Hypothalamus (tissue), 51 donors: ENCODE measurements at places on chromosomes 6 and 20.

DNA sequence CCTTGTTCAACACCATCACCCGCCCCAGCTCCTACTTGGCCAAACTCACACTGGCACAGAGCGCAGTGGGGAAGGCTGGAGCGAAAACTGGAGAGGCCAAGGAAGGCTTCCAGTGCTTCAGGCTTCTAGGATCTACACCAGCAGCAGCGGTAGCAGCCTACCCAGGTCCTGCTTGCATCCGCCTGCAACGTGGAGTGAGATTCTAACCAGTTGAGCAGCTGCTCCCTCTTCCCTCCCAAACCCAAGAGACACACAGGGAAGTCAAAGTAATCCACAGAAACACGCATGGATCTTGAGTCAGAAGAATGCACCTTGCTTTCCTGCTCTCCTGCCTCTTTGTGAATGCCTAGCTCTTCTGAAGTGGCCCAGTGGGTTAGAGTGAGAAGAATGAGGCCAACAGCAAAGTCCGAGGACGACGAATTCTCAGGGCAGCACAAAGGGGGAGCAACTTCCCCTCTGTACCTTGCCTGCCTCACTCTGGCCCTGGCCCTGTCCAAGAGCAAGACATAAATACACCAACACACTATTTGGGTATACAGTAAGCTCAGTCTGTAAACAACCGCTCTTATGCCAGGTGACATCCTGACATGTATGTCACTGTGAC is 95.9 kb upstream of the FOXQ1 start:
- no peak for DNase-seq

DNA sequence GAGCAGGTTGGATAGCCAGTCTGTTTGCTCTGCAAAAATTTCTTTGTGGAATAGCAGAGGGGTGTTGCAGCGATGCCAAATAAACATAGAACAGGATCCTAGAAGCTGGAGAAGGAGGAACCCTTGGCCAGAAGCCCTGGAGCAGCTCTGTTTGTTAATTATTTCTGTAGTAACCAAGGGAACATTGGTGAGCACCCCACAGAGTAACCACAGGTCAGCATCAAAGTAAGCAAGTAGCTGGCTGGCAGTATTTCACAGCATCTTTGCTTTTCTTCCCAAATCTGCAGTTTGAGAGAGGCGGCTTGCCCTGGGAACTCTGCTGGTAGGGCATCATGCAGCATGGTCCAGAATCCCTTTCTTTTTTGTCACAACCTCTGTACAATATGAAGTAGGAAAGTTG is 12.7 kb upstream of the APMAP start:
- peak; percentile 57 for DNase-seq

DNA sequence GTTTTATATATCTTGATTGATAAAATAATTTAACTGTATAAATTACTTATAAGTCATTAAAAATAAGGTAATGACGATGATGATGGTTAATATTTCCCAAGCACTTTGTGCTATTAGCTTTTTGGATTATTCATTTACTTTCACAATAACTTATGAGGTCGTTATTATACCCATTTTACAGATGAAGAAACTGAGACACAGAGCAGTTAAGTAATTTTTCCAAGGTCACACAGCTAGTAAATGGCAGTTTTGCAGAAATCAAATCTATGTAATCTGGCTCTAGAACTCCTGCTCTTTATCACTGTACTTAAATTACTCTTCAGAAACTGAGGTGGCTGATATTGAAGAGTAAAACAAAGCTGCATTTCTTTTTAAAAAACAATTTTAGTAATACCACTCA is 18.2 kb downstream of the NOL7 start:
- DNase-seq, result no peak

DNA sequence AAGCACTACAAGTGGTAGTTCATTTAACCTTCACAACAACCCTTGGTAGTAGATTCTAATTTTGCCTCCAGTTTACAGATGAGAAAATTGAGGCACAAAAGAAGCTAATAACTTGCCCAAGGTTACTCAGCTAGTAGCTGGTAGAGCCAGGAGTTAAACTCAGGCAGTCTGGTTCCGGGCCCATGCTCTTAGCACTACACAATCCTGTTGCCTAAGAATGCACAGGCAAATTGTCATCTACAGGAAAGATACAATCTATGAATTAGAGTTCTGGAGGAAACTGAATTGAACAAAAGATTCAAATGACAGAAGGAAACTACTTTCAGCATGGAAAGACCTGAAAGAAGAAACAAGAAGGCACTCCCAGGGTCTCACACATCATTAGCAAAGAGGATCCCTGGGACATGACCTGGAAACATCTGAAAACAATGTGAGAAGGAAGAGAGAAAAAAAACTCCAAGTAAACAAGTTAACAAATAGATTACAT is 56.8 kb downstream of the ZHX3 start:
- DNase-seq, result no peak

GRCh38 chr6:45663251-45664221 is 285.8 kb upstream of the SUPT3H start:
- DNase-seq, result peak; percentile 60

GRCh38 chr6:122207794-122208193 is 191.7 kb upstream of the HSF2 start:
- DNase-seq, result no peak

DNA sequence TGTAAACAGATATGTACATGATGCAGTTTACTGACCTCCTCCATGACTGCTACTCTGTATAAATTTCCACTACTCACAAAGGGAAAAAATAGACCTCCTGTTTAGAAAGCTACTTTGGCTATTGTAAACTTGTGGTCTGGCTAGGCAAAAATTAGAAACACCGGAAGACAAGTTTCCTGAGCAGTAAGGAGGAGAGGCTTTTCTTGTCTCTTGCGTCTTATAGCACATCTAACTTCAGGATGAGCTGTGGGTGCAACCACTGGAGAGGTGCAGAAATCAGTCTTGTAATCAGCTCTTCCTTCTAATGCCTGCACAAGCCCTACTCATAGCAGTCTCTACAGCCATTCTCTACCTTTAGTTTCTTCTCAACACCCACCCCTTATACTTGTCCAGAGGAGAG is 296.5 kb upstream of the SLC35B3 start:
- DNase-seq, result no peak

DNA sequence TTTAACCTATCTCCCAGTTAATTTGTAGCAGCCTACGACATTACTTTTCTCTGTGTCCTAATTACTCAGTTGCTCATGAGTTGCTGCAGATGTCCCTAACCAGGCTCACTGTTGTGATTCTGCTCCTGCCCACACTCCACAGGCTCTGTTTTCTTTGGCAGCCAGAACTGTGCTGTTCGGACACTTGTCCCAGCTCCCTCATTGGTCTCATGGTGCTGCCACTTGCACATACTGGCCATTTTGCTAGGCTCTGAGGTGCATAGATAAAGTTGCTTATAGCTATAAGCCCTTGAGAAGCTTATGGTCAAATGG is 55.0 kb downstream of the NOX3 start:
- no peak for DNase-seq

- no peak for DNase-seq
These were observed 2.6 kb upstream of the MUC22 start for GRCh38 chr6:31007694-31008093.

DNA sequence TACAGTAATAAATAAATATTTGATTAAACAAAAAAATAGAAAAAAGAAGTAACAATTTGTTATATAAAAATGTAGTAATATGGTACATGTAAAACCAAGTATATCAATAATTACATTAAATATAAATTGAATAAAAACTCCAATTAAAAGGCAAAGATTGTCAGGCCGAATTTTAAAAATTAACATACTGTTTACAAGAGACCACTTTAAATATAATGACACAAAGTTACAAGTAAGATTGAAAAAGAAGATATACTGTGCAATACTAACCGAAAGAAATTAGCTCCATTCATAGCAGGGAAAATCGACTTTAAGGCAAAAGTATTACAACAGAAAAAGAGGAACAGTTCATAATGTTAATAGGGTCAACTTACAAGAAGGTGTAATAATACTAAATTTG is 571.5 kb upstream of the ARID1B start:
- no peak for DNase-seq

GRCh38 chr6:3328145-3328544 is 69.4 kb downstream of the PSMG4 start:
- DNase-seq, result no peak

DNA sequence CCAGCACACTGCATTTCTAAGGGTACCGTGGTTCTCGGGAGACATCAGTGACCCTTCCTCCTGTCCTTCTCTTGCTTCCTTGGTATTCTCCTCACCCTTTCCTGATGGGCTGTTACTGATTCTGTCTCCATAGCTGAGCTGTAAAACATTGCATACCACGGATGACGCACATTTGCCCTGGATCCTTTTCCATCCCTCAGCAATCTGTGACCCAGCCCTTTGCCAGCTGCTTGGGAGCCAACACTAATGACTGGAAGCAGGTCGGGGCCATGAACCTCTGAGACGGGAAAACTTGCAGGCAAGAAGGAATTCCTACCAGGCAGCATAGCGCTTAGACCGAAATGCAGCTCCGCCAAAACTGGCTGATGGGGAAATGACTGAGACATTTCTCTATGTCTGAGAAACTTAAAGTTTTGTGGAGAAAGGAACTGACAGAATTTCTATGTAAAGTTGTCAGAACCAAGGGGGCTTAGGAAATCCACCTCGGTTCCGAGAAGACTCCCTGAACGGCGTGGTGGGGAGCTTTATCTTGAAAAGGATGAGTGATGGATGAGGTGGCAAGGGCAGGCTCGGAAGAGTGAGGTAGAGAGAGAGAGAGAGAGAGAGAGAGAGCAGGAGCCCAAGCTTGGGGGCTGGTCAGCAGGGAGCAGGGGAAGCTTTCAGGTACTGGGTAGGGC is 19.2 kb downstream of the TUBB2B start:
- DNase-seq, result no peak

DNA sequence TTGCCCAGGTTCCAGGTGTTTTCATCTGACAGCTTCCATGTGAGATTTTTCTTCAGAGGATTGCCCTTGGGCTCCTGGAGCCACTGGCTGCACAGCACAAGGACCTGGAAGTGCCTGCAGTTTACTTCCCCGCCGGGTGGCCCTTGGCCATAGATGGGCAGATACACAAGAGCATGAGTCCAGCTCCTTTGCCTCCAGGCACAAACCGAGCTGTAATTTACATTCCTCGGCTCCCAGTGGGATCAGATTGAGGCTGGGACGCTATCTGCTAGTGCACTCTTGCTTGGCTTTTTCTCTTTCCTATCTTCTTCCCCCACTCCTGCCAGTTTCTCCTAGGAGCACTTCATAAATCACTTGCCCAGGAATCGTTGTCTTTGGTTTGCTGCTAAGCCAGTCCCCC is 85.4 kb upstream of the RALY start:
- DNase-seq, result no peak

DNA sequence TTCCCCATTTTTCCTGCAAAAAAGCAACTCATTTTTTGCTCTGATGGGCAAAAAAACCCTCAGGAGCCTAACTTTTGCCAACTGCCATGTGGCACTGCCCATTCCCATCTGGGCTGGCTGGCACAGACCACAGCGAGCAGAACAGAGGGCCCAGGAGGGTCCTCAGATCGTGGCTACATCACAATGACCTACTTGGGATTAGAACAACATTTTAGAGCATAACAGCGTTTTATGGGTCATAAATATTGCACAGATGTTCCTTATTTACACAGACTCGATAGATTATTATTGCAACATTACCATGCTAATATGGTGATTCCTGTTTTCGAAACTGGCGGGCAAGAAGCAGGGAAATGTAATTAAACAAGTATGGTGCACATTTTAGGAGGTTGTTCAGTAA is 28.0 kb downstream of the PTPRT start:
- DNase-seq, result no peak
